Mammary epithelial cell (primary cell): ENCODE measurements at places on chromosomes 1 and 21.
A peak's percentile ranks its signal among the peaks of the same experiment; 100 is the strongest.

- no peak for DNase-seq
Measured at GRCh38 chr1:224456637-224456953, 22.0 kb upstream of the WDR26 start.

GRCh38 chr1:113605146-113605545 is 154.1 kb downstream of the PHTF1 start:
- no peak for DNase-seq

GRCh38 chr1:81894867-81895266 is 94.1 kb downstream of the ADGRL2 start:
- DNase-seq: peak; percentile 51

DNA sequence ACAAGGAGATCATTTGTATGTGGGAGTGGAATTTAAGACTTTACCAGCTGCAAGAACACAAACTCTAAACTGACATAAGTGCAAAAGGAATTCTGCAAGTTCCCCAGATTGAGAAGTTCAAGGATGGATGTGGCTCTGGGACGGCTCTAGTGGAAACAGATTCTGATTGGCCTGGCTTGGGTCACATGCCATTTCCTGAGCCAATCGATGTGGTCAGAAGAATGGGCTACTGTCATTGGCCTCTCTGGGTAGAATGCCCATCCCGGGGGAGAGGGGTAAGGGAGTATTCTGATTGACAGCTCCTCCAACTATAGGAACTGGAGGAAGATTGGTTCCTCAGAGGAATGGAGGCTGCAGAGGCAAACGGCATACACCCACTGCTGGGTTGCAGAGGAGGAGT is 6.0 kb upstream of the IFNLR1 start:
- DNase-seq: no peak
